ENCODE measurements at places on chromosomes 3 and 15.

DNA sequence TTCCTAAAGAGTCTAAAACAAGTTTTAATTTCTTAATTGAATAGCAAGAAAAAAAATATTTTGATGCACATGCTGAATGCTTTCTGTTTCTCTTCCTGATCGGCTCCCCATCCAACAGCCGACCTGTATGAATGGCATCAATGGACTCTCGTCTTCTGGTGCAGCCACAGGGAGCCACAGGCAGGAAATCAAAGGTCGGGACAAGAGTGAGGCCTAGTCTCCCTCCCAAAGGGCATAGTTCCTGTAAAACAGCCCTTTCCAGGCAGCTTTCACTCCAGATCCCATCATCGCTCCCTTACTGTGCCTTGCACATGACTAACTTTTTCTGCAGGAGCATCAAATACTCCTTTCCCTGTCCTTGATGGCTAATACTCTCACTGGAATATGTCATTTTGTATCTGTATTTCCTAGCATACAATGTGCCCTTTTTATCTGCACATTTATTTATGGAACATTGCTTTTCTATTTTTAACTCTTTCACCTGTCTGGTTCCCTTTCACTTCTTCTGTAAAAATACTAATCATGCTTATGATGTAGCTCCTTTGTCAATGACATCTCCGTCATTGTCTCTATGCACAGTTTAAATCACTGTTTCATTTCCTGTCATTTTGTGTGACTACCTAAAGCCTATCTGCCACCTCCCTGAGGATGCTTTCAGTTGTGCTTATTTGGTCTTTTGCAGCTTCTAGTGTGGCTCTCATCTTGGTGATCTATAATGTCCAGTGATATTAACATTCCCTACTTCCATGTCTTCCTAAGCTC is 326.2 kb downstream of the CTNNB1 start:
- no peak for DNase-seq

DNA sequence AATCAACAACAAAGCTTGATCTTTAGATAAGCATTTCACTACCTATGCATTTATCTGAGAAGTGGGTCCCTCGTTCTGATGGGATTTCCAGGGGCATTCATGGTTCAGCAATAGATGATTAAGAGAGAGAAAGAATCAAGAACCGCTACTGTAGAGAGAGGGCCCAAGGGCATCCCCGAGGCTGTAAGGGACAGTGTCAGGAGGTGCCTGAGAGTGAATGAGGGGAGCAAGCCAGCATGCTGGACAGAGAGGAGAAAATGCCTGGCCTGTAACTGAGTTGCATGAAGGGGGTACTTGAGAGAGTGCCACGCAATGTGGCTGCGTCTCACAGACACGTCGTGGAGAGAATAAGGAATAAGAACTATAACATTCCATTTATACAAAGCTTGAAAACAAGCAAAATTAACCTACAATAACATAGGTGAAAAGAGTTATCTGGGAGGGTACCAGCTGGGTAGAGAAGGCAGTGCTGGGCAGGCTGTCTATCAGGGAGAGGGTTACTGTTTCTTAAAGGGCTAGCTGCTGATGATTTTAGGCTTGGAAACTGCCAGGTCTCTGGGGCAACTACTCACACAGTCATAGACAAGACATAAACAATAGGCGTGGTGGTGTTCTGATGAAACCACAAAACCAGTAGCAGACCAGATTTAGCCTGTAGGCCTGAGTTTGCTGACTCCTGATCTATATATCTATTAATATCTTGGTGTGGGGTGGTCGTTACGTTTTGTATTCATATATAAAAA is 374.6 kb upstream of the CFAP20DC start:
- no peak for DNase-seq

DNA sequence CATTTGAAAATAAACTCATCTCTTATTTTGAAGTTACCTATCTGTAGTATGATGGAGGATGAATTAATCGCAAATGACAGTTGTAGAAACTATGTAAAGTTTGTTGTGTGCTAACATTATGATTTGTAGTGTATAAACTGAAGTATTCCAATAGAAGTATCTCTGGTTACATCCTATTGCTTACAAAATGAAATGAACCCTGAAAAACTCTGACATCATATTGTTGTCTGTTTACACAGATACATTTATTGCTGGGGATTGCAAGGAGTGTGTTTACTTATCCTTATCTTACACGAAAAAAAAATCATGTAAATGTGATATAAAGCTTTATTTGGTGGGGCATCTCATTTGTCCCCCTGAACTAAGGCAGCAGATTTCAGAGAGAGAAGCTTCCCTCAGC is 2.6 kb upstream of the ABHD10 start:
- no peak for DNase-seq

DNA sequence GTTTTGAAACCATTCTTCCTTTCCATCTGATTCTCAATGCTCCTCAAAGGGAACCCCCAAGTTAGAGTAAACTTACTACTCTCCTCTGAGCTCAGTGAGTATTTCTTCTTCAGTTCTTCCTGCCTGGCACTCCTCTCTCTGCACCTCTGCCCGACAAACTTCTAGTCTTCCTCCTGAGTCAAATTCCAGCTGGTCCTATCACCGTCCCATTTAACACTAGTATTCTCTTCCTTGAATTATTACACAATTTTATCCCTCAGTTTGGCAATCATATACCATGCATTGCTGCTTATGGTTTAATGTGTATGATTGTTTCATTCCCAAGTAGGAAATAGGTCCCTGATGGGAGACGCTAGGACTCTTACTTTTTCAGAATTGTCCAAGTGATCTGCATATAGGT is 279.7 kb downstream of the MECOM start:
- no peak for DNase-seq

- no peak for DNase-seq
Measured at GRCh38 chr3:129312671-129313414, 34.2 kb downstream of the HMCES start.

GRCh38 chr3:10581716-10582115 is 76.3 kb upstream of the ATP2B2 start:
- DNase-seq = no peak

DNA sequence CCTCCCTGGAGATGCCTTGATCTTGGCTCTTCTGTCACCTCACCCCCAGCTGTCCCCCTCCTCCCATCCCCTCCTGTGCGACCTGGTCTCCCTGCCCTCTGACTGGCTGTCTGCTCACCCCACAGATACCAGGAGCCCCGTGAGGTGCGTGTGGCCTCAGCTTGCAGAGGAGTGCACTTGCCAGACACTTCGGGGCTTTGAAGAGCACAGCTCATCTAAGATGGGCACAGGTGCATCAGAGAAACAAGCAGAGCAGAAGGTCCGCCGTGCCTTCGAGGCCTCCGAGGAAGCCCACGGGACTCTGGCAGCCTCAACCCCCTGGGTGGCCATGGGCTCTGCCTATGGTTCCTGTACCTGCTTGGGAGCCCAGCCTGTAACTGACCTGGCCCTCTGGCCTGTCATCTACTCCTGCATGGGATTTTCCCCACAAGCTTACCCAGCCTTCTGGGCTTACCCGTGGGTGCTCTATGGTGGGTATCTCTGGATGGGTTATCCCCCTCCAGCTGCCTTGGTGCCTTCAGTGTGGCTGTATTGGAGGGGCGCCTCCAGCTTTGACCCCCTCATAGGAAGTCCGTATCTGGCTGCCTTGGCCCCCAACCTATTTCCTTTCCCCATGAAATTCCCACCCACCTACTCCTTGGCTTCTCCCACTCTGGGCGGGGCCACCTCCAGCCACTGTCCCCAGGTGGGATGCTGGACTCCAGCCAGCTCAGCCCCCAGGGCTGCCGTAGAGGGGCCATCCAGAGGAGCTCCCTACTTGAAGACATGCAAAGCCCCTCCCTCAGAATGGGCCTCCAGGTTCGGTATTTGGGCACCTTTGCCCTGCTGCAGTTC is 3.8 kb downstream of the PRR23E start:
- peak; percentile 8 for DNase-seq

- no peak for DNase-seq
Measured at GRCh38 chr3:38141952-38142273, 3.5 kb downstream of the MYD88 start.

- no peak for DNase-seq
Measured at GRCh38 chr3:643376-643775, 446.8 kb downstream of the CHL1 start.

- DNase-seq = no peak
Measured at GRCh38 chr3:126917232-126917804, 65.6 kb upstream of the PLXNA1 start.

DNA sequence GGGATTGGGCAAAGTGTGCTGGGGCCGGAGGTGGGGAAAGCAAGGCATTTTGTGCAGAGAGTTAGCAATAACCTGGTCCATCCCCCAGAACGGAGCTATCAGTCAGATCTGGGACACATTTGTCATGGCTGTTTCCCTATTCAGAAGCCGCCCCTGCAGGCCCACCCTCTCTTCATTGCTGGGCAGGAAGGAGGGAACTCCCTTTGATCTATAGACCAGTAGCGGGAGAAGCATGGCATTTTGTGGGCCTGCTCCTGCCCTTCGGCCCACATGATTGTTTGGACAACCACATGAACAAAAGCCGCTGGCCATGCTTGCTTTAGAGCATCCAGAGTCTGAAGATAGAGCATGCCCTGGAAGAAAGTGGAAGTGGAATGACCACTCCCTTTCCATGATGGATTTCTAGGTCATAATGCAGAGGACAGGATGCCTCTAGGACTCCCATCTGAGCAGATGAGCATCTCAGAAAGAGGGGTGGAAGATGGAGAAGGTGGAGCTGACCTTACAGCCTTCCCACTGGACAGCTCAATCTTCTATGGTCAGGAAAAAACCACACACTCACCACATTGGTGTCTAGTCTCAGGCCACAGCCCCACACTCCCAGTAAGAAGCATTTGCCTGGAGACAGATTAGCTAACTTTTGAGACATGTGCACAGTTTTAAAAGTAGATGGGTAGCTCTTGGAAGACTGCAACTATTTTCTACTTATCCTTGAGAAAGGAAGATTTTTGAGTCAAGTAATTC is 11.9 kb upstream of the LRTM1 start:
- DNase-seq = no peak

DNA sequence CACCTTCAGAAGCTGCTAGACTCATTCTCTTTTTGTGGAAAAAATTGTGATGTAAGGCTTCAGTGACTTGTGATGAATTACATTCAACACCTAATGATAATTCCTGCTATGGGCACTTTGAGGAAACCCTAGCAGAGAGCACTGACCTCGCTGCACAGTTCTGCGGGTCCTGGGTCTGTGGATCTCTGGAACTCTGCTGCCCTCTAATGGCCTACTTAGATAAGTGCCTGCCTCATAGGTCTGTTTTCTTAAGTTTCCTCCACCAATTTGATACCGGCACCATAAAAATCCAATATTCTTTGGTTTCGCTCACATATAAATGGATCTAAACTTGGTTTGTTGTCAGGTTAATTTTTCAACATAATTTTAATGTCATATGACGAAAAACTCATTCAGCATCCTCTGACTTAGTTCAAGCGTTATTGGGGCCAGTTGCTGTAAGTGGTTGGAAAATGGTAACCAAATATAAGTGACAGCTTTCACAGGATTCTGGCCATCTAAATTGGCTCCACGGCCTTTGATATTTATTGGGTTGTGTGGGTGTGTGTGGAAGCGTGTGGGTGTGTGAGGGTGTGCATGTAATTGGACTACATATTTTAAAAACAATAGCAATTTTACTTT is 10.4 kb downstream of the SLITRK3 start:
- peak; percentile 53 for DNase-seq

DNA sequence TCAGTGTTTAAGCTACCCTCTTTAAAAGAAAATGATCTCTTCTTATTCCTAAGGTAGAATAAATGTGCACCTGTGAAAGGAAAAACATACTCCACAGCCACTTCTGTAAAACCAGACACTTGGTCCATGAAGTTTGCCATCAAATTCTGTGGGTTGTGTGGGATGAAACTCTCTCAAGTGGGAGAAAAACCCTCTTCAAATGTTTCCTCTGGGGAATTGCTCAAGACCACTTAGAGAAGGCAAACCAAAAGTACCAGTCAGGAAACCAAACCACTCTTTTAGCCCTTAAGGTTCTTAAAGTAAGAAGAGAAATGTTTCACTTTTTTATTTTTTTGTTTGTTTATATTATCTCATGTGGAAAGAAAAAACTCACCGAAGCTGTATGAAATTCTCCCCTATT is 1.2 kb downstream of the COL8A1 start:
- no peak for DNase-seq

DNA sequence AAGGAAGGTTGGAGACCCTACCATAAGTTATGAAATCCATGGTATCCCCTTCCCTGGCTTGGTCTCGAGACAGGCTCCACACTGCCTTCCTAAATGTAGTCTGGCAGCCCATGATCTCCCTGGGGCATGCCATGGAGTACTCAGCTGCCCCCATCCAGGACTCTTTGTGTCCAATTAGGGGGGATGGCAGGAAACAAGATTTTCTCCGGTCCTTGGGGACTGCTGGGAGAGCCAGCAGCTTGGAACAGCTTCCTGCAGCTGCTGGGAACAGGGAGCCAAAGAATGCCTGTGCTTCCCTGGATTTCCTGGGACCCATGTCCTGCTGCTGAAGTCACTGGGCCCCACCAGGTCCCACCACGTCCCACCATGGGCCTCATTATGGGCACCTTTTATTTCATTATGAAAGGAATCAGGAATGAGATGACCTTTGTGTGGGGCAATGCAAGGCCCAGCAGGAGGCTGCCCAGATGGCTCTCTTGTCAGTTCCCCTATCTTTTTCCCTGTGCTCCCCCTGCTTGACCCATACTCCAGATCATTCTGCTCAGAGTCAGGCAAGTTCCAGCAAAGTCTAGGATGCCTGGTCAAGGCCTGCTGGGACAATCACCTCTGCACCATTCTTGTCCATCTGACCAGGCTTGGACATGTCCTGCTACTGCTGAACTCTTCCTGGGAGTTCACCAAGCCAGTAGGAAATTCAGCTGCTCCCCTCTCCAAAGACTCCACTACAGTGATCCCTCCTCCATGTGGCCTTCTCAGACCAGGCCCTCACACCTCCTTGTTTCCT is 15.0 kb upstream of the DAG1 start:
- no peak for DNase-seq

DNA sequence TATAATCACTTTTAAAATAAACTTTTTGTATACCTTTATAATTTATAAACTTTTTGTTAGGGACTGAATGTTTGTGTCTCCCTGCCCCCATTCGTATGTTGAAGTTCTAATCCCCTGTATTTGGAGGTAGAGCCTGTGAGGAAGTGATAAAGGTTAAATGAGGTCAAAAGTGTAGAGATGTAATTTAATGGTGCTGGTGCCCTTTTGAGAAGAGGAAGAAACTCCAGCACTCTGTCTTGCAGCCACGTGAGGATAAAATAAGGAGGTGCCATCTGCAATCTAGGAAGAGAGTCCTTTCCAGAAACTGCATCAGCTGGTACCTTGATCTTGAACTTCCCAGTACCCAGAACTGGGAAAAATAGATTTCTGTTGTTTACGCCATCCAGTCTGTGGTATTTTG is 106.1 kb upstream of the RGMA start:
- DNase-seq = no peak

DNA sequence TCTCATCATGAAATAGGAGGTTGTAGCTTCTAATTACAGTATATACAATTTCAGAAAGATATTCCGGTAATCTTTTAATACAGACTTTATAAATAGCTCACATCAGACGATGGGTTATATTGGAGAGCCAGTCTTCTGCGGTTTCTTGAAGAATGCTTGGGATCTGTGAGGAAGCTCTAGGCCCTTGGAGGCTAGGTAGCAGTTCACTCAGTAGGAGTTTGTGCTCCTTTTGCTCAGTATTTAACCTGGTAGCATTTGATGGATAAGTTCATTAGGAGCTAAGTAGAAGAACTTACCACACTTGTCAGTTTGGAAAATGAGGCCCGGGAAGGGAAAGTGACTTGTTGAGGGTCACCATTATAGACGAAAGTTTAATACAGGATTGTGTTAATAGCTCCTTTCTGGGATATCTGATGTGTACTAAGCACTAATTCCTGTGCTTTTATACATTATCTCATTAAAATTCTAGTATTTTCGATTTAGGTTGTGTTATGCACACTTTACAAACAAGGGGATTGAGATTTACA is 2.8 kb downstream of the FNDC3B start:
- DNase-seq = no peak

- DNase-seq = no peak
Measured at GRCh38 chr3:146339349-146339748, 88.4 kb upstream of the PLSCR4 start.
